Testis (tissue), 5 donors: ENCODE measurements at places on chromosomes 6 and 20. TPM values are rescaled to one million over a fixed set of nuclear protein-coding genes. Genes with fewer than 3 reads are reported as not detected.
A peak's percentile ranks its signal among the peaks of the same experiment; 100 is the strongest.

- no peaks in the 10 kb centered on the region for H3K36me3 ChIP-seq
- peaks cover 3% of the 10 kb centered on the region for H3K4me1 ChIP-seq
- no peak overlapping the region for H3K27ac ChIP-seq
- H3K4me3 ChIP-seq, result no peak overlapping the region
These were observed 3.4 kb downstream of the TFAP2B start for GRCh38 chr6:50822078-50822476.

- no peaks in the 10 kb centered on the region for H3K36me3 ChIP-seq
- no peak for DNase-seq
- no peaks in the 10 kb centered on the region for H3K4me1 ChIP-seq
These were observed 93.4 kb upstream of the SLC2A12 start for GRCh38 chr6:134145786-134146185.

DNA sequence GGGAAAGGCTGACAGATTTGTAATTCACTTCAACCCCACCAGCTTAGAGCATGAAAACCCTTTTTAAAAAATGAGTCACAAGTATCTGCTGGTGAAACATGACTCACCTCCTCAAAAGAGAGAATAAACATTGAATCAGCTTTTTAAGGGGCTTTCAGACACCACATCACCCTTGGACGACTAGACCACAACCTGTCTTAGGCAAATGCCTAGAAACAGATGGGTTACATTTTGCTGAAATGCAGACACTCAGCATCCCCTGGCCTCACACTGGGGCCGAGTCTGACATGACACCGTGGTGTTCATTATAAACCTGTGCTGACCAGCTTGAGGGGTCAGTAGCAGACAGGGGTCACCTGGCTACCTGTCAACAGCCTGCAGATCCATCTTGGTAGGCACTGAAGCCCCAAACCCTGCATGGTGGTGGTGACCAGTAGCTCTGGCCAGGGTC, 175.3 kb upstream of the CST7 start:
- DNase-seq, result peak; percentile 9
- no peak overlapping the region for H3K27ac ChIP-seq
- no peaks in the 10 kb centered on the region for H3K4me1 ChIP-seq
- no peaks in the 10 kb centered on the region for H3K36me3 ChIP-seq
- no peak overlapping the region for H3K4me3 ChIP-seq

Gene EFCAB8
- 9.5 TPM for total RNA-seq

DNA sequence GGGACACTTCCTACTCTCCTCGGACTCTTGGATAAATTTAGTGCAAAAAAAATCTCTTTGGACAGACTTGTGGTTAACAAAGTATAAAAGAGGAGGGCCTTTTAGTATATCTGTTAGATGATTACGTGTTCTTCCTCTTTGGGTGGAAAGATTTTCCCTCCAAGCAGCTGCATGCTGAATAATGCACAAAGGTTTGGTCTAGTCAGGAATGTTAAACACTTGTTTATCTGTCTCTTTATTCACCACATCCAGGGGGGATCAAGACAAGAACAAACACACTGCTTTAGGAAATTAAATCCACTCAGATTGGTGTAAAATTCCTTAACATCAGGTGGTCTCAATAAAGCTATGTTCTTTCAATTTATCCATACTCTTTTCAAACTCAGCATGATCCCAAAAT, 260.9 kb upstream of the CHD6 start:
- DNase-seq, result no peak
- H3K27me3 ChIP-seq, result no peaks in the 10 kb centered on the region
- no peaks in the 10 kb centered on the region for H3K4me1 ChIP-seq
- H3K27ac ChIP-seq, result no peak overlapping the region
- H3K4me3 ChIP-seq, result no peak overlapping the region

- H3K4me1 ChIP-seq, result no peaks in the 10 kb centered on the region
- no peaks in the 10 kb centered on the region for H3K36me3 ChIP-seq
- no peak overlapping the region for H3K27ac ChIP-seq
- no peaks in the 10 kb centered on the region for H3K27me3 ChIP-seq
These were observed 69.5 kb downstream of the LYRM4 start for GRCh38 chr6:5191222-5191621.

GRCh38 chr20:8474027-8474668, 342.1 kb downstream of the PLCB1 start:
- no peak for DNase-seq
- H3K27ac ChIP-seq, result no peak overlapping the region
- H3K4me1 ChIP-seq, result no peaks in the 10 kb centered on the region
- no peaks in the 10 kb centered on the region for H3K27me3 ChIP-seq
- no peak overlapping the region for H3K4me3 ChIP-seq

Gene GNRH2
- total RNA-seq, result not detected

GRCh38 chr6:35089935-35090505, 51.1 kb downstream of the TCP11 start:
- H3K27me3 ChIP-seq, result no peaks in the 10 kb centered on the region
- no peaks in the 10 kb centered on the region for H3K36me3 ChIP-seq
- peaks cover 34% of the 10 kb centered on the region for H3K4me1 ChIP-seq
- no peak for DNase-seq
- H3K27ac ChIP-seq, result no peak overlapping the region
- no peak overlapping the region for H3K4me3 ChIP-seq

Gene PCED1A
- 51.1 TPM for total RNA-seq

Gene RPS6KA2
- 19.8 TPM for total RNA-seq
